ENCODE measurements at places on chromosomes 3 and 15. TPM values are rescaled to one million over a fixed set of nuclear protein-coding genes. Genes with fewer than 3 reads are reported as not detected.

The HTD2 gene
- total RNA-seq, result 5.0 TPM

The ZNF774 gene
- total RNA-seq, result 0.85 TPM

The TIMP4 gene
- total RNA-seq, result 13.6 TPM

The ATP13A5 gene
- not detected for total RNA-seq

The SLC25A26 gene
- 21.3 TPM for total RNA-seq

The CEP152 gene
- total RNA-seq, result 3.9 TPM

The CCR8 gene
- total RNA-seq, result not detected

The GOLGA8J gene
- total RNA-seq, result not detected

The CD80 gene
- not detected for total RNA-seq

The HTR3E gene
- not detected for total RNA-seq

The PATL2 gene
- 0.16 TPM for total RNA-seq

The BSN gene
- 0.14 TPM for total RNA-seq

The TTLL13 gene
- total RNA-seq, result 0.14 TPM

The STRIT1 gene
- total RNA-seq, result not detected

The ATP13A4 gene
- not detected for total RNA-seq

The TM4SF4 gene
- 42.5 TPM for total RNA-seq

The ANKRD34C gene
- not detected for total RNA-seq

The TMOD2 gene
- total RNA-seq, result 2.0 TPM

The CTDSPL gene
- total RNA-seq, result 16.4 TPM

The CLN6 gene
- 83.0 TPM for total RNA-seq

All from A549 treated with Hydrocortisone at 1 μM for 4 hours (cell line).